ENCODE measurements at places on chromosomes 12 and 14.
A peak's percentile ranks its signal among the peaks of the same experiment; 100 is the strongest.

- no peak for DNase-seq
These were observed 4.2 kb upstream of the TEP1 start for GRCh38 chr14:20417250-20418186.

DNA sequence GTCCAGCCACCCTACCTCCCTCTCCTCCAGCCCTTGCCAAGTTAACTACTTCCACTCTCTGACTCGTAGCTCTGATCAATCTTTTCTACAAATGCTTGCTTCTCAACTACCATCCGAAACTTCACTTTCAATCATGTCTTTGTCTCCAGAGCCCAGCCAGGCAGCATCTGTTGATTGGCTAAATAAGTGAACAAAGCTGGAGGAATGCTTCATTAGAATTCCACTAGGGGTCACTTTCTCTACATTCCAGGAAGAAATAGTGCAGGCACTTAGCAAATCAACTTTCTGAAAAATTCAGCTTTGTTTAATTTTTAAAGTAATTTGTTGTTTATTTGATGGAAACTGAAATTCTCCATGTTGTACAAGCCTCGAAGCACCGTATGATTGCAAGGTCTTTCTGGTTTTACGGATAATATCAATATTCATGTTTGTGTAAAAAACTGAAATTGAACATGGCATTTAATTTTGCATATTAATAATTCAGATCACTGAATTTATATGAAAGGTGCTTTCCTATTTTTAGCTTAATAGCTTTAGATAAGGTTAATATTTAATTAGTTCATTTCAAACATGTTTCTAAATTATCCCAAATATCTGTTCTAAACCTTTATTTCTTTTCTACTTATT, 32.4 kb upstream of the HELB start:
- peak; percentile 49 for DNase-seq

DNA sequence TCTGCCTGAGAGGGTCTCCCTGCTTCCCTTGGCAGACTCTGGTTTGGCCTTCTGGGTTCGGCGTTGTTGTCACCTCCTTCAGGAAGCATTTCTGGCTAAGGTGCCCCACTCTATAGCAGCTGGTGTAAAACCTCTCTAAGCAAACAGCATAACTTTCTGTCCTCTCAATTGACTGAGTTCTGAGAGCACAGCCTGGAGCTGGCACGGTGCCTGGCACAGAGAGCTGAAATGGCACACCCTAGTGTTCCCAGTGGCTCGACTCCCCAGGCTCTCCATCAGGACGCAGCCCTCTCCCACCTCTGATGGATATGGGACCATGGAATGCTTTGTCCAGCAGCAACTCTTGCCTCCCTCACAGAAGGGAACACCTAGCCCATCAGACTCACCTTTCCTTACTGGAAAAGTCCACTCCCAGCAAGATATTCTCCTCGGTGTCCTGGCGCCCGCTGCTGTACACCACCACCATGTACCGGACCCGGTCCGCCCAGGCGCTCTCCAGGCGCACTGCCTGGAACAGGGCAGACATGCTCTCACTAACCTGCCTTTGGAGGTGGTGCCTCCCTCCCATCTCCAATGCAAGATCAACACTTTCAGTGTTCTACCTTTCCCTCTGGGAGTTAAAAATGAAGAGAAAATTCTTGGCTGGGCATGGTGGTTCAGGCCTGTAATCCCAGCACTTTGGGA, 40.6 kb downstream of the SSH1 start:
- DNase-seq = no peak

DNA sequence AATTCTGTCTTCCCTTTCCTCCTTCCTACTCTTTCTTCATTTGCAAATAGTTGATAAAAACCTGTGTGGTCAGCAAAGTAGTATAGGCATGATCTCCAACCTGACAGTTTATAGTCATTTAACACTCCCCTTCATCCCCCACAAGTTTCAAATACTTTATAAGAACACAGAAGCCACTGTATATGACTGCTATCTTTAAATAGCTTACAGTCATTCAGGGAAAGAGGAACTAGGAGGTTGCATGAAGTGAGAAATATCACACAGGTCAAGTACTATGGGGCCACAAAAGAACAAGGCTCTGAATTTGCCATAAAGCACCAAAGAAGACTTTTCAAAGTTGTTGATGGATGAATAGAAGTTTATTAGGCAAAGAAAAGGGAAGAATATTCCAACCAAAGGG, 431.3 kb downstream of the NPAS3 start:
- no peak for DNase-seq

GRCh38 chr14:23259426-23259825, 21.7 kb downstream of the RNF212B start:
- no peak for DNase-seq

DNA sequence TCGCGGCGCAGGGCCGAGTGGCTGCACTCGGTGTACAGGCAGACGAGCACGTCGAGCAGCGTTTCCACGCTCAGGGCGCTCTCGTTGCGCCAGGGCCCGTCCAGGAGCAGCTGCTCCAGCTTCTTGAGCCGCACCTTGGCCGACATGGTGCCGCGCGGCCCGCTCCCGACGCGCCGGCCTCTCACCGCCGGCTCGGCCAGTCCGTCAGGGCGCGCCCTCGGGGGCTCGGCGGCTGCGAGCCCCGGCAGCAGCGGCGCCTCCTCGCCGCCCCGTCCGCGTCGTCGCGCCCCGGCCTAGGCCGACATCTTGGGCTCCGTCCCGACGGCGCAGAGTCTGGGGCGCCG, 349 bp downstream of the CDC42BPB start:
- no peak for DNase-seq

- DNase-seq = no peak
These were observed 239.8 kb downstream of the CACNA1C start for GRCh38 chr12:2292560-2292959.

DNA sequence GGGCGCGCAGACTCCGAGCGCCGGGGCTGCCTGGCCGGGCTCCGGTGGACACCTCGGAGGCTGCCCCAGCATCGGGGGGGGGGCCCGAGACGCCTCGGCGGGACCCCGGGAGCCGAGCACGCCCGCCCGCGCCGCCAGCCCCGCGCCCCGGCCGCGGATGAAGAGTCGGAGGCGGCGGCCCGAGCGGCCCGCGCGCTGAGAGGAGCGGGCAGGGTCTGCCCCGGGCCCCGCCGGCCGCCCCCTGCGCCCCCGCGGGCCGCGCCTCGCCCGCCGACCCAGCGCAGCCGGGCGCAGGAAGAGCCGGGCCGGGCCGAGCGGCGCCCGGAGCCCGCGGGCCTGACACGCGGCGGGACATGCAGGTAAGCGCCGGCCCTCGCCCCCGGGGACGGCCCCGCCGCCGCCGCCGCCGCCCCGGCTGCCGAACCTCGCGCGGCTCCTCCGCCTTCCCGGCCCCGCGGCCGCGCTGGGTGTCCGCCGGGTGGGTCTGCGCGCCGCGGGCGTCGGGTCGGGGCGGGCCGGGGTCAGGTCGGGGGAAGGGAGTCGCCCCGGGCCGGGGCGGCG, 63.7 kb downstream of the FBXL14 start:
- DNase-seq = peak; percentile 83

GRCh38 chr14:67253076-67253635, 11.9 kb downstream of the PALS1 start:
- no peak for DNase-seq

DNA sequence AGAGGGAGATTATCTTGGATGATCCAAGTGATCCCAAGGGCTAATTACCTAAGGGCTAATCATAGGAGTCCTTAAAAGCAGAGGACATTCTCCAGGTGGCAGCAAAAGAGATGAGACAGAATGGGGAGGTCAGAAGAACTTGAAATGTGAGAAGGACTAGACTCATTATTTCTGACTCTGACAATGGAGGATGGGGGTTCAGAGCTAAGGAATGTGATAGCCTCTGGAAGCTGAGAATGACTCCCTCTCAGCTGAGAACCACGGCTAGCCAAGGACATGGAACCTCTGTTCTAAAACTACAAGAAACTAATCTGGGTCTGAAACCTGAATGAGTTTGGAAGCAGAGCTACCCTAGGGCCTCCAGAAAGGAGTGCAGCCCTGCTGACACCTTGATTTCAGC, 35.6 kb upstream of the ANKS1B start:
- no peak for DNase-seq

GRCh38 chr12:30853561-30854133, 72.9 kb upstream of the TSPAN11 start:
- no peak for DNase-seq

GRCh38 chr14:90408713-90409112, 11.9 kb downstream of the CALM1 start:
- DNase-seq = no peak

DNA sequence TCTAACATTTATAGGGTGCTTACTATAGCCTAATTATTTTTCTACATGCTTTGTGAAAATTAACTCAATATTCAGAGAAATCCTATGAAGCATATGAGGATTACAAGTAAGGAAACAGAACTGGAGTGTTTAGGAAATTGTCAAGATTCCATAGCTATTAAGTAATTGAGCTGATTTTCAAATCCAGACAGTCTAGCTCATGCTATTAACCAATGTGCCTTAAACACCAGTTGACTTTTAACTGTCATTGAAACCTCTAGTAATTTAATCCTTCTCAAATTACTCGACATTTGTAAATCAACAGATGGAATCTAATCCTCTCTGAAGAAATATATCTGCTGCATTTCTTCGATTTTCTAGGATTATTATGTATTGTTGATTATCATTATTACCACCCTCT, 488.9 kb downstream of the MDGA2 start:
- no peak for DNase-seq

- DNase-seq = no peak
These were observed 337.7 kb downstream of the TMEM121 start for GRCh38 chr14:105864116-105864515.

DNA sequence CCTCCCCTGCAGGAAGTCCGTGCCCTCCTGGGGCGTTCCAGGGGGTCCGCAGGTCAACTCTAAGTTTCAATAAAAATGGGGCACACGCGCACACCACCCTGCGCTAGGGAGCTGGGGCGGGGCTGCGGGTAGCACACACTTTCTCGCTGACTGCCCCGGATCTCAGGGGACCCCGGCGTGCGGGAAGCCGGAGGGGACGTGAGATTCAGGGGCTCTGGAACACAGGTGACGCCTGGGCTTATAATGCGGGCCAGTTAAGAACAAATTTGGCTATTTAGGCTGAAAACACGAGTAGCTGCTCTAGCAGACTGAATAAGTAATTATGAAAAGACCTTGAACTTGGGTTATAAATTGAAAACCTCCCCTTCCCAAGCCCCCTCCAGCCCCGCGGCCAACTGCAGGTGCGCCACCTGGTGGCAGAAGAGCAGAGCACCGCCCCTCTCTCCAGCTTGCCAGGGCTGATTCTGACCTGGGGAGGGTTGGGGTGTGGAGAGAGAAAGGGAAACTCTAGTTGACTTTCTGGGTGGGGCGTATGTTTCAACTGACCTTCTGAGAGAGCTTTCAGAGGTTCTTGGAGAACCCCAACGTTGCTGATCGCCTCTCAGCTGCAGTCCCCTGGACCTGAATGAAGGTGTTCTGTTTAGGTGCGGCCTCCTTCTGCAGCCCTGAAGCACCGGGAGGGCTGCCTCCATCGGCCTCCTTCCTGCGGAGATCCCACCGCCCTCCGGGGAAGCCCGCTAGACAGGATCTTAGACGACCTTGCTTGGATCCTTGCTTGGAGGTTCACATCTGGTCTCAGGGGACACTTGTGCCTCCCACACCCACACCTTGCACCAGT, 118.4 kb upstream of the EVL start:
- DNase-seq = peak; percentile 94

- no peak for DNase-seq
These were observed 470.9 kb upstream of the CCDC196 start for GRCh38 chr14:66015071-66015780.

DNA sequence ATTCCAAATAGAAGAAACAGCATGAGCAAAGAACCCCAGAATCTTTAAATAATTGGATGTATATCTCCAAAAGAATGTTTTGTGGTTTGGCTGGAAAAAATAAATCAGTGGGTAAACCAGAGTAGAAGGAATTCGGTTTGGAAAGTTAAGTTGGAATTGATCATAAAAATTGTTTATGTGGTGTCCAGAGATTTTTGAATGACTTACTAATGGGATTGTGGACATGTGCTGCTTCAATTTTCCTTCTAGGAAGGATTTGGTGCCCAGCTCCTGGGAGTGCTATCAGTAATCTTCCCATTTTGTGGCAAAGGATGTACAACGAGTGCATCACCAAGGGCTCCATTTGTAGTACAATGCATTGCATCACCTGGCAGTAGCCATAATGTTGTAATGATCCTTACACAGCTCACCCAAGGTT, 224.8 kb downstream of the SLC16A7 start:
- no peak for DNase-seq

- peak; percentile 30 for DNase-seq
These were observed 55.5 kb upstream of the DAAM1 start for GRCh38 chr14:59132796-59133494.

- no peak for DNase-seq
These were observed 2.5 kb downstream of the HNF1A start for GRCh38 chr12:120980800-120981368.

DNA sequence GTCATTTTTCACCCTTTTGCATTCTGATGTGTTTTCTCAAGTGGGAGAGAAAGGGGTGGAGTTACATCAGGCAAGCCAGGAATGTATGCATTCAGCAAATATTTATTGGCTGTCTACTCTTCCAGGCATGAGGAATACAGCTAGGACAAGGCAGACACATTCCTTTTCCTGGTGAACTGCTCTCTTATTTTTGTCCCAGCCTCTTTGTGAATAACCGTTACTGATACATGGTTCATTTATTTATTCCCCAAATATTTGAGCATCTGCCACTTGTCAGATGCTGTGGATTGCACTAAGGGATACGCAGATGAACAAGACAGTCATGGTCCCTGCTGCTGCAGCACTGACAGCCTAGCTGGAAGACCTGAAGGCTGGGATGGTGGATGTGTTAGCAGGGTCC, 6.1 kb downstream of the PELI2 start:
- DNase-seq = no peak

GRCh38 chr14:37140176-37140575, 32.2 kb downstream of the SLC25A21 start:
- DNase-seq = no peak

- peak; percentile 63 for DNase-seq
These were observed 386 bp downstream of the DGKA start for GRCh38 chr12:55931317-55931779.

GRCh38 chr14:68650404-68650994, 142.4 kb downstream of the ZFP36L1 start:
- no peak for DNase-seq

- DNase-seq = peak; percentile 92
These were observed 49.9 kb downstream of the LRRC74A start for GRCh38 chr14:76876076-76876475.

- no peak for DNase-seq
These were observed 6.4 kb downstream of the JKAMP start for GRCh38 chr14:59490756-59491155.

- DNase-seq = peak; percentile 60
These were observed 15.8 kb upstream of the HVCN1 start for GRCh38 chr12:110704750-110705149.

- DNase-seq = no peak
These were observed 31.4 kb downstream of the CD9 start for GRCh38 chr12:6231359-6232268.

DNA sequence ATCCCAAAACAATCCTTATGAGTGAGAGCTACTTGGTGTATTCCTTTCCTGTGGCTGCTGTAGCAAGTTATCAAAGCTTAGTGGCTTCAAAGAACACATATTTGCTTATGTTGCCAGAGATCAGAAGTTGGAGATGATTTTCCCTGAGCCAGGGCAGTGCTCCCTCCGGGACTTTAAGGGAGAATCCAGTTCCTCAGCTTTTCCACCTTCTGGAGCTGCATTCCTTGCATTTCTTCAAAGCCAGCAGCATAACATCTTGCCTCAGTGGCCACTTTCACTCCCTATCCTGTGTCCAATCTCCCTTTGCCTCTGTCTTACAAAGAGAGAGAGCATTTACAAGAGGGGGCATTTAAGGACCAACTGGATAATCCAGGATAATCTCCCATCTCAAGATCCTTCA, 33.7 kb downstream of the P2RX7 start:
- no peak for DNase-seq
